Dermis blood vessel endothelial cell (primary cell): ENCODE measurements at places on chromosomes 7 and 10. TPM values are rescaled to one million over a fixed set of nuclear protein-coding genes. Genes with fewer than 3 reads are reported as not detected.
A peak's percentile ranks its signal among the peaks of the same experiment; 100 is the strongest.

DNA sequence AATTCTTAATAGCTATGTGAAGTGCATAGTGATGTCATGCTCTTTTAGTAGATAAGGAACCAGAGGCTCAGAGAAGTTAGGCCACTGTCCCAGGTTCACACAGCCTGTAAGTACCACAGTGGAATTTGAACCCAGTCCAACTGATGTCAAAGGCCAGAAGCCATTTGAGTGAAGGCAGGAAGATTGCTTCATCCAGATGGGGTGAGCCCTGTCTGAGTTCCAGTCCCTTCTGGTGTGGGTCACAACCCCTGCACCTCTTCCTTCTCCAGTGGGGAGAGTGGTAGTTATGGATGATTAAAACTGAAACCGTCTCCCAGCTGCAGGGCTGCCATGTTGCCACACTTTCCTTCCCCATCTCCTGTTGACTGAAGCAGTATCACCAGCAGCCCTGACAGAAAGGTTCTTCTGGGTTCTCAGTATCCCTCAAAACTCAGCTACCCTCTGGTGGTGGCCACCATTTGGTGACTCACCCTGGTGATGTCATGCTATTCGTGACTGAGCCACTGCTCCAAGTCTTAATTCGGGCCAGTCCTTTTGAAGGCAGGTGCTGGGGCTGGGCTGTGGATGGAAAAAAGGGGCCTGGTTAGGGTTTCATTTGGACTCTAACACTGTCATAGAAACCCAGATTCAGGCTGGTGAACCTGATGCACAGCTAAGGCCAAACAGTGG lies 1.5 kb upstream of the C10orf95 start:
- peak; percentile 49 for DNase-seq

- peak; percentile 30 for DNase-seq
These were observed 19.4 kb downstream of the PFKFB3 start for GRCh38 chr10:6221971-6222751.

DNA sequence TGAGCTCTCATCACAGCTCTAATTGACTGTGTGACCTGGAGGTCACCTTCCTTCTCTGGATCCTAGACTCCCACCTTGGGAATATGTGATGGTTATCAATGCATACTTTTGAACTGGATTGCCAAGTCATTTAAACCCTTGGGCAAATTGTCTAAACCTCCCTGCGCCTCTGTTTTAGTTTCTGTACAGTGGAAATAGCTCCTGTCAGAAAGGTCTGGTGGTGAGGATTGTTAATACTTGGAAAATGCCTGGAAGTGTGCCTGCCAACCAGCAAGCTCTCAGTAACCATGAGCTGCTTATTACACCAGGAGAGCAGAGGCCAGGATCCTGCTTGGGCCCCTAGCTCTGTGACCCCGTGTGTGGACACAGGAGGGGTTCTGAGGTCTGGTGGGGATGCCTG lies 108.7 kb upstream of the PPIF start:
- no peak for DNase-seq

- DNase-seq: no peak
These were observed 99.8 kb downstream of the KCNMA1 start for GRCh38 chr10:77537720-77538373.

GRCh38 chr10:59944339-59944935 lies 38.1 kb upstream of the CCDC6 start:
- no peak for DNase-seq

Gene ZNF398
- total RNA-seq: 8.7 and 8.8 TPM in 2 replicates
